Activated CD4-positive, alpha-beta memory T cell treated with anti-CD3 and anti-CD28 coated beads for 36 hours (primary cell): ENCODE measurements at places on chromosomes 2 and 18. TPM values are rescaled to one million over a fixed set of nuclear protein-coding genes. Genes with fewer than 3 reads are reported as not detected.

Gene ALPI
- not detected for total RNA-seq

DNA sequence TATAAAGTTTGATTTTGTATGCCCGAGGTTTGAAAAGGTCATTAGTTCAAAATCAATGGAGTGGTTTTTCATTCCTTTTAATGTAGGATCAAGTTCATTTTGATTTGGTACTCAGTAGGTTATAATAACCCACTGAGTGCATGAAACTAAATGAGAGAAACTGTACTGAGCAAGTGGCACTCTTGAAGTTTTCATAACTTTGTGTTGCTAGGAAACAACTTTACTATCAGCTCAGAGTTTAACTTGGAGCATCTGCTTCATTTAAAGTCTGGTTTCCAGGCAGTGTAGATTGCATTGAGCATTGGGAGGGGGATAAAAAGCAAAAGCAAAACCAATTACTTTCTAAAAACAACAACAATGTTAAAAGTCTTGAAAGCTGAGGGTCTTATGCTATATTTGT is 1361.6 kb upstream of the CHAC2 start:
- H3K4me3 ChIP-seq: no peak overlapping the region
- no peaks in the 10 kb centered on the region for H3K27me3 ChIP-seq
- H3K4me1 ChIP-seq: no peaks in the 10 kb centered on the region

- no peak overlapping the region for H3K4me3 ChIP-seq
- no peak overlapping the region for H3K27ac ChIP-seq
- DNase-seq: no peak
- H3K4me1 ChIP-seq: no peaks in the 10 kb centered on the region
- H3K27me3 ChIP-seq: no peaks in the 10 kb centered on the region
Measured at GRCh38 chr2:205245652-205246051, 436.6 kb upstream of the NRP2 start.

- H3K27me3 ChIP-seq: no peaks in the 10 kb centered on the region
- no peak overlapping the region for H3K27ac ChIP-seq
- peak; percentile 61 for DNase-seq
- H3K36me3 ChIP-seq: peaks cover 8% of the 10 kb centered on the region
- H3K4me3 ChIP-seq: no peak overlapping the region
Measured at GRCh38 chr2:53913721-53914120, 54.0 kb upstream of the GPR75 start.

DNA sequence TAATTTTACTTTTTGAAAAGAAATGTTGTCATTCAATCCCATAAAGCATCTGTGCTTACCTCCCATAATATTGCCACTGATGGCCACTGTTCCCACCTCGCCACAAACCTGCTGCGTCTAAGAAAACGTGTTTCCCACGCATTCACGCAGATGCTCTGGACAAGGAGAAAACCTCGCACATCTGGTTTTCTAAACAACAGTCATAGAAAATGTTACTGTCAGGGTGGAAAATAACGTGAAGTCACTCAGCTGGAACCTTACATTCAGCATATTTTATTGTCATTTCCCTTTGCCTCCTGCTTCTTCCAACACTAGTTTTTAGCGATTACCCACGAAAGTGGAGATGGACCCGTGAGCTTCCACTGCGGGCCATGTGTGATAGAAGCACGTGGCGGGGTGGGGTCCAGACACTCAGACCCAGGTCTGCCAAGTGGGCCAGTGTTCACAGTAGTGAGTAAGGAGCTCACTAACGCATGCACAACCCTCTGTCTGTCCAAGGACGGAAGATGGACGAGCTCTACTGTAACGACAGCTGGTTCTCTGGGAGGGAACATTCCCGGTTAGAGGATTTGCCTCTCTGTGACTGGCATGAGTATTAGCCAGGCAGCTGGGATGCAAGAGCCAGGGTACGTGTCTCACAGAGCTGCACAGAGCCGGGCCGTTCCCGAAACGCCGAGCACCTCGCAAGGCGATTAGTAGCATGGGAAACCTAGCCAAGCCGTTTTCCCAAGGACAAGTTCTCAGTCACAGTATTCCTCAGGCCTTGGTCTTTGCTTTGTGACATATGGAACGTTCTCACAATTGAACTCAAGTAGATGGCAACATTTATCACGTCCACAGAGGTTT is 94.5 kb downstream of the MTCL1 start:
- peaks cover 2% of the 10 kb centered on the region for H3K4me1 ChIP-seq
- H3K27me3 ChIP-seq: no peaks in the 10 kb centered on the region
- H3K27ac ChIP-seq: no peak overlapping the region
- no peaks in the 10 kb centered on the region for H3K36me3 ChIP-seq

DNA sequence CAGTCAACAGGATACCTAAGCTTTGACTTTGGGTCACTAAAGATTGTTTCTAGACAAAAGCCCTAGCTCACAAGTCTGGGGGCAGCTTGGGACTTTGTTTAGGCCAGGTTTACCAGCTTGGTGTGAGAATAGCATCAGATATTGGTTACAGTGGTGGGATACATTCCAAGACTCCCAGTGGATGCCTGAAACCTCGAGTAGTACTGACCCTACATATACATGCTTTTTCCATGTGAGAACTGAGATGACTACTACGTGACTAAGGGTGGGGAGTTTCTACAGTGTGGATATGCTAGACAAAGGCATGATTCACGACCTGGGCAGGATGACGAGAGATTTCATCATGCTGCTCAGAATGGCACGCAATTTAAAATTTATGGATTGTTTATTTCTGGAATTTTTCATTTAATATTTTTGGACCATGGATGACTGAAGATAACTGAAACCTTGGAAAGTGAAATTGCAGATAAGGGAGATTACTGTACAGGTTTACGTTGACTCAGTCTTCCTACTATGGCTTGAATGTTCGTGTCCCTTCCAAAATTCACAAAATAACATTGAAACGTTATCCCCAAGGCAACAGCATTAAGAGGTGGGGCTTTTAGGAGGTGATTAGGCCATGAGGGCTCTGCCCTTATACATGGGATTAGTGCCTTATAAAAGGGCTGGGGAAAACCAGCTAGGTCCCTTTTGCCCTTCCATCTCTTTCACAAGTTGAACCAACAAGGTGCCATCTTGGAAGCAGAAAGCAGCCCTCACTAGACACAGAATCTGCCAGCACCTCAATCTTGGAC is 50.2 kb upstream of the CTAGE1 start:
- no peaks in the 10 kb centered on the region for H3K36me3 ChIP-seq
- H3K4me1 ChIP-seq: no peaks in the 10 kb centered on the region
- H3K27me3 ChIP-seq: no peaks in the 10 kb centered on the region
- no peak for DNase-seq

DNA sequence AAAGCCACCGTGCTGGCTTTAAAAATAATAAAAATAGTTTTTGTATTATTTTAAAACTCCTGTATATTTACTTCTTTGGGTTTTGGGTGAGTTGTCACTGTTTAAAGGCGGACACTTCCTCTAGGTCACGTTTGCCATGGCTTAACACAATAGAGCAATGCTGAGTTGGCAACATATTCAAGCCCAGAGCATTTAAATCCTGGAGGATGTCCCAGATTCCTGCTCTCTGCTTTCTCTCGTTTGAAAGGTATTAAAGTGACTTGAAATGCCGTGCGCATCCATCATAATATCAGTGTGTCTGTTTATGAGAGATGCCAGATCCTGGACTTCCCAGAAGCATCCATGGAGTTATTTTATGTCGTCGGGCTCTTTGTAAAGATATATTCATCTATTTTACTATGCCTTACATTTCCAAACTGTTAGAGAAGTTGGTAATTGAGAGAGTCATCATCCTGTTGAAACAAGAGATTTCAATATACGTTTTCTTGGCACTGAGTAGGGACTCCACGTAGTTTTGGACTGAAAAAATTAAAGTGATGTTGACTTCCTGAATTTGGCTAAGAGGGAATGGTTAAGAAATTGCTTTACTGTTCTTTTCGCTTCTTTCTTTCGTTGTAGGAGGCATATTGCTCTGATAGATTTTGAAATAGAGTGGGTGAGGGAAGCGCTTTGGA is 150.6 kb downstream of the ZNF236 start:
- H3K36me3 ChIP-seq: peaks cover 2% of the 10 kb centered on the region
- H3K27ac ChIP-seq: no peak overlapping the region
- H3K4me1 ChIP-seq: peaks cover 2% of the 10 kb centered on the region

- H3K27ac ChIP-seq: no peak overlapping the region
- no peak overlapping the region for H3K4me3 ChIP-seq
- H3K27me3 ChIP-seq: peaks cover 10% of the 10 kb centered on the region
- no peaks in the 10 kb centered on the region for H3K36me3 ChIP-seq
Measured at GRCh38 chr2:202006301-202006700, 27.4 kb upstream of the FZD7 start.

Gene COL3A1
- not detected for total RNA-seq

Gene TMEFF2
- not detected for total RNA-seq

GRCh38 chr2:53170466-53170865 is 597.1 kb upstream of the CHAC2 start:
- no peak overlapping the region for H3K27ac ChIP-seq
- H3K27me3 ChIP-seq: no peaks in the 10 kb centered on the region
- H3K4me1 ChIP-seq: no peaks in the 10 kb centered on the region
- H3K36me3 ChIP-seq: no peaks in the 10 kb centered on the region

GRCh38 chr2:12607971-12608370 is 108.8 kb upstream of the TRIB2 start:
- H3K4me3 ChIP-seq: no peak overlapping the region
- H3K36me3 ChIP-seq: no peaks in the 10 kb centered on the region
- DNase-seq: peak; percentile 23
- peaks cover 12% of the 10 kb centered on the region for H3K4me1 ChIP-seq

DNA sequence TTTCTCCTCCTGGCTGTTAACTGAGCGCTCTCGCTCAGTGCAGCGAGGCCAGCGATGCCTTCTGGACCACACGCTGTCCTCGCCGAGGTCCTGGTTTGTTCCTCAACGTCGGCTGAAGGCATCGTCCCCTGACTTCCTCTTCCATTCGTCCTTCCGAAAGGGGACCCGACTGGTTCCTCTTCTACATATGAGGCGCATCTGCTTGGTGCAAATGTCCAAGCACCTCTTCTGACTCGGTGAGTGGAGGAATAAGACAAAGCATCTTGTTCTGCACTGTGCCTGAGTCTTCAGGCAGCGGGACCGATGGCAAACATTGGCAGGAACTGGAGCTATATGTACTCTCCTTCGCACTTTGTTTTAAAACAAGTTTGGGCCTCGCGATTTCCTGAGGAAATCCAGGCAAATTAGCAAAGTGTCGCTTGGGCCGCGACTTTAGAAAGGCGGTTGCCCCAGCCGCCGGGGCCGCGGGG is 621 bp upstream of the KCNS3 start:
- H3K4me1 ChIP-seq: peaks cover 12% of the 10 kb centered on the region
- no peak for DNase-seq
- no peaks in the 10 kb centered on the region for H3K36me3 ChIP-seq
- no peak overlapping the region for H3K27ac ChIP-seq
- peaks cover 59% of the 10 kb centered on the region for H3K27me3 ChIP-seq
